ENCODE measurements at places on chromosomes 6 and 20.

DNA sequence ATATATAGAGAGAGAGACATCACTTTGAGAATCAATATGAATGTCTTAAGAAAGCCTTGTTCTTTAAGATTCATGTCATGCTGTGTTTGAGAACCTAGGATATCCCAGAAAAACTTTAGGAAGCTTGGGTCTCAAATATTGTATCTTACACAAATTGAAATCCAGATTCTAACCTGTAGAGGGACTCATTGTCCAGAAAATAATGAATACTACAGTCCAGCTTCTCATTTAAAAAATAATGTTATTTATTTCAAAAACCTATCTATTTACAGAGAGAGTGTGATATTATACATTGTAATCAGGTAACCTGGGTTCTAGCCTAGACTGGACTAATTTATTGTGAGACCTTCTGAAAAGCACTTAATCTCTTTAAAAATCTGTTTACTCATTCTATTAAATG lies 4.2 kb downstream of the RFX6 start:
- DNase-seq: no peak

DNA sequence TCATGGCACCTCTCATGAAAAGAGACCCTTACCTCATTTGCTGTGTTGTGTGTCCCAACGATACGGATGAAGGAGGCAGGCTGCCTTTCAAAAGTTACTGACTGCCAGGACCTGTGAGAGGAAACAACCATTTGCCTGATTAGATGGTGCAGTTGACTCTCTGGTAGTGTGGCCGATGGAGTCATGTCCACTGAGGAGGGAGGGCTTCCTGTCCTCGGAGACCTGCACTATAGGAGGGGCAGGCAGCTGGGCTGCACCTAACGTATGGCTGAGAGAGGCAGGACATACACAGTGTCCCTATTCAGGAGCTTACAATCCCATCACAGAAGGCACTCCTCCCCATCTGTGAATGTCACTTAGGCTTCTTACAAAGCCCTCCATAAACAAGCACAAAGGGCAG lies 373.0 kb downstream of the ZFAND3 start:
- no peak for DNase-seq

DNA sequence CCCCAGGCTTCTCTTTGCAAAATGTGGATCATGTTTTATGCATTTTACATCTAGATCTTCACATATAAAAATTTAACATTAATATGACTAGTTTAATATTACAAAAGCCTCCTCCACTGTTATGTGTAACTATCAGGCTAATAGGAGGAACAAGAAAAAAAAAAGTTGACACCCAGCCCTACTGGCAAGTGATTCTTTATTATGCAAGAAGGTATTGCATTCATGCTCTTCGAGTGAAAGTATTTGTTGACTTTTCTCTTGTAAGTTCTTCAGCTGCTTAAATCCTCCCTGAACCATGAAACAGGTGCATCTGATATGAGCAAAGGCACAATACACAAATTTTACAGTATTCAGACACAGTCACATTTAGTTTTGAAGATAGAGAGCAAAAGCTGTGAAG lies 716 bp upstream of the HLA-DQB2 start:
- no peak for DNase-seq

- no peak for DNase-seq
These were observed 242.5 kb downstream of the ADGRG6 start for GRCh38 chr6:142544199-142544838.

- DNase-seq: no peak
These were observed 25.1 kb upstream of the TRIM27 start for GRCh38 chr6:28948782-28949486.

- DNase-seq: no peak
These were observed 14.1 kb upstream of the BEND3 start for GRCh38 chr6:107129370-107129925.

GRCh38 chr20:57479196-57479595 lies 45.7 kb downstream of the CTCFL start:
- DNase-seq: no peak

- no peak for DNase-seq
These were observed 44.7 kb upstream of the TAGAP start for GRCh38 chr6:159089443-159089842.

DNA sequence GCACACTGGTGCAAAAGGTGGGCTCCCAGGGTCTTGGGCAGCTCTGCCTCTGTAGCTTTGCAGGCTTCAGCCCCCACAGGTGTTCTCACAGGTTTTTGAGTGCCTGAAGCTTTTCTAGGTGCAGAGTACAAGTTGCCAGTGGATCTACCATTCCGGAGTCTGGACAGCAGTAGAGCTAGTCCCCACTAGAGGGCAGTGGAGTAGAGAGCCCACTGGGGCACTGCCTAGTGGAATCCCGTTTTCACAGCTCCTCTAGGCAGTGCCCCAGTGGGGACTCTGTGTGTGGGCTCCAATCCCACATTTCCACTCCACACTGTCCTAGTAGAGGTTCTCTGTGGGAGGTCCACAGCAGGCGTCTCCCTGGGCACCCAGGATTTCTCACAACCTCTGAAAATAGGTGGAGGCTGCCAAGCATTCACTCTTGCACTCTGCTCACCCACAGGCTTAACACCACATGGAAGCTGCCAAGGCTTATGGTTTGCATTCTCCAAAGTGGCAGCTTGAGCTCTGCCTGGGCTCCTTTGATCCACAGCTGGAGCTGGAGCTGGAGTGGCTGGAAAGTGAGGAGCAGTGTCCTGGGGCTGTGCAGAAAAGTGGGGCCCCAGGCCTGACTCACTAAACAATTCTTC lies 86.3 kb upstream of the PROKR2 start:
- DNase-seq: no peak

- DNase-seq: no peak
These were observed 246.1 kb downstream of the RIMS1 start for GRCh38 chr6:72132427-72132826.

- no peak for DNase-seq
These were observed 865 bp downstream of the STK38 start for GRCh38 chr6:36546308-36546919.

DNA sequence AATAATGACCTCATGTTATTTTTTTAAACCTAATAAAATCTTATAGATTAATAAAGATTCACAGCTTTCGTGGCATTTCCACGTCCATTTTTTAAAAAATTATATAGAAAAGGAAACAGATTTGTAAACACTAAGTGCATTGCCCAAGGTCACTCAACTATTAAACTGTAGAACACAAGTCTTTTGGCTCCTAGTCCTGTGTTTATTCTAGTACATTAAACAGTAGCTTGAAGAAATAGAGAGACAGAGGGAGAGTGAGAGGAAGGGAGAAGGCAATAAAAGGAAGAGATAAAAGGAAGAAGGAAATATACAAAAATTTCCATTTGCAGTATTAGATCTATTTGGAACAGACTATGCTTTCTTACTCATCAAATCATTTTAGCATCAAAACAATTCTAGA lies 586.7 kb upstream of the CITED2 start:
- DNase-seq: no peak

DNA sequence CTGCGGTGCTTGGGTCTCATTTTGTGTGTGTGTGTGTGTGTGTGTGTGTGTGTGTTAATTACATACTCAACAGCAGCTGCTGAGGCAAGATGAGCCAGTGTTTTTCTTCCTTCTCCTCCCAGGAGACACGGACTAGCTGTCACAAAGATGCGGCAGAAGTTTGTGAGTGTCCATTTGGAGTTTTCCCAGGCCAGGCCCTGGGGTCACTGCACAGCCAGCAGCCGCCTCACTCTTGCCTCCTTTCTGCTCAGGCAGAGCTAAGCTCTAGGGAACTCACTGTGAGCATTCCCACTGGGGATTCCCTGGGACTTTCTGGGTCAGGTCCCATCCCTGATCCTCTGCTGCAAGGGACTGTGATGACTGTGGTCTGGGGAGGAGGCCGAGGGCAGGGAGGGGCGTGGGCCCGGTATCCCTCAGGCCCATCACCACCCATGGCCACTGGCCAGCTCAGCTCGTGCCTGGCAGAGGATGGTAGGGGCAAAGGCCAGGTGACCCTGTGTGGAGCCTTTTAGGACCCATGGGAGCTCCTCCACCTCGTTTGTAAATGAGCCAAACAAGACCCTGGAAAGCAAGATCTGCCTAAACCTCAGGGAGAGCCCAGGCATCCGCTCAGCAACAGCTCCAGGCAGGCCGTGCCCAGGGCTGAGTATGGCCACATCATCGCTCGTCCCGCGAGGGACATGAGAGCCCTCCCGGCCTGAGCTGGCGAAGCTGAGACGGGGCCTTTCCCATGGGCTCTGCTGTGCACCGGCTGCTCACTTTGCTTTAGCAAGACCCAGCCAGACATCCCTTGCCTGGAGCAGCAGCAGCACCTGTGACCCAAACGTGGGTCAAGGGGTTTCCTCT lies 102.0 kb downstream of the PSMB1 start:
- DNase-seq: no peak

GRCh38 chr20:38221119-38221589 lies 39.4 kb downstream of the KIAA1755 start:
- DNase-seq: no peak

DNA sequence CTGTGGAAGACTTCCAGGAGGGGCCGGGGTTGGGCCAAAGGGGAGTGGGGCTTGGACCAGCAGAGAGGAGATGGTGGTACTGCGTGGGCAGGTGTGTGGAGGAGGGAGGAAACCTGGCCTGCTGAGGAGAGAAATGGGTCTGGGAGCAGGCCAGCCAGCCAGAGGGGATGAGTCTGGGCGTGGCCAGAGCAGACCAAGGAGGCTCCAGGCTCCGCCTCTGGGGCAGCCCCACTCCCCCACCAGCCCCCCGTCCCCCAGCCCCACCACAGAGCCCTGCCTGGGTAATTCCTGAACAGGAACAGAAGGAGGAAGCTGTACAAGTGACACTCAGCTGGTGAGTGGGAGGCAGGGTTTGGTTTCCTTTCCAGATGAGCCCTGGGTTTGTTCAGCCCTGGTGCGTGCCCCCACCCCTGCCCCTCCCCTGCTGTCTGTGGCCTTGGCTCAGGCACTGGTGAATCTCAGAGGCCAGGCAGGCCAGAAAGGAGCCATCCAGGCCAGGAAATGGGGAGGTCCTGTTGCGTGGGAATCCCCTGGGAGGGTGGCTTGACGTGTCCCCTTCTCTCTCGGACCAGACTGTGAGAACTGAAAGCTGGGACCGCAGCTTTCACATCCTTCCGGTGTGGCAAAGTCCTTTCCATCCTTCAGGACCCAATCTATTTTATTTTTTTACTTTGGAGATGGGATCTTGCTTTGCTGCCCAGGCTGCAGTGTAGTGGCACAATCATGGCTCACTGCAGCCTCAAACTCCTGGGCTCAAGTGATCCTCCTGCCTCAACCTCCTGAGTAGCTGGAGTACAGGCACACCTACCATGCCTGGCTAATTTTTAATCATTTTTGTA lies 9.4 kb upstream of the SRC start:
- no peak for DNase-seq

- no peak for DNase-seq
These were observed 23.5 kb downstream of the KIAA0408 start for GRCh38 chr6:127435626-127436220.

DNA sequence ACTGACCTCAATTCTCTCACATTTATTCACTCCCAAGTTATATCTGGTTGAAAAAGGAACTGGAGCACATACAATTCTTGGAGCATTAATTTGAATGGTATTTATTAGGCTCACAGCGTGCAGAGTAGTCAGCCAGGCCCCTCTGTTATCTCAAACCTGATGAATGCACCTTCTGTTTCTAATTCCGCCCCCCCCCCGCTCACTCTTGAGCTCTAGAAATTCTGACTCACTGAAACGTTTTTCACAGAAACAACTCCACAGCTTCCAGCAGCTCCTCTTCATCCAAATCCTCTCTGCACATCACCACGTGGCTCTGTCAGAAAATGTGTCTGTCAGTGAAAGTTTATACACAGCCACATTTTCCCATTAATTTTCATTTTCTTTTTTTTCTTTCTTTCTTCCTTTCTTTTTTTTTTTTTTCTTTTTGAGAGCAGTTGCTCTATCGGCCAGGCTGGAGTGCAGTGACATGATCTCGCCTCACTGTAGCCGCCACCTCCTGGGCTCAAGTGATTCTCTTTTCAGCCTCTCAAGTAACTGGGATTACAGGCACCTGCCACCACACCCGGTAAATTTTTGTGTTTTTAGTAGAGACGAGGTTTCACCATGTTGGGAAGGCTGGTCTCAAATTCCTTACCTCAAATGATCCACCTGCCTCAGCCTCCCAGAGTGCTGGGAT lies 109.4 kb downstream of the TBXT start:
- DNase-seq: no peak

DNA sequence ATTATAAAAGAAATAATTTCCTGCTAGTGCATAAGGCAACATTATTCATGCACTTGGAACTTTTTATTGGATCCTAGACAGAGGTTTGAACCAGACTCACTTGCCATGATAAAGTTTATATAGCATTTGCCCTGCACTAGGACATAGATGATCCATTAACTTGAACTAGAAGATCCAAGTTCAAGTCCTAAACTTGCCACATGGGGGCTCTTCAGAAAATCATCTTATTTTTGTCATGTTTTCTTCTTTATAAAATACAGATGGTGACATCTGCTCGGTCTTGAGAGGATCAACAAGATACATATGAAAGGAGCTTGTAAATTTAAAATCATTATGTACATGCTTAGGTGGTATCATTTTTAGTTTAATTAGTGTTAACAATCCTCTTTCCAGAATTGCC lies 94.5 kb downstream of the SIM1 start:
- no peak for DNase-seq

GRCh38 chr20:57013741-57014140 lies 252.7 kb downstream of the BMP7 start:
- DNase-seq: no peak

DNA sequence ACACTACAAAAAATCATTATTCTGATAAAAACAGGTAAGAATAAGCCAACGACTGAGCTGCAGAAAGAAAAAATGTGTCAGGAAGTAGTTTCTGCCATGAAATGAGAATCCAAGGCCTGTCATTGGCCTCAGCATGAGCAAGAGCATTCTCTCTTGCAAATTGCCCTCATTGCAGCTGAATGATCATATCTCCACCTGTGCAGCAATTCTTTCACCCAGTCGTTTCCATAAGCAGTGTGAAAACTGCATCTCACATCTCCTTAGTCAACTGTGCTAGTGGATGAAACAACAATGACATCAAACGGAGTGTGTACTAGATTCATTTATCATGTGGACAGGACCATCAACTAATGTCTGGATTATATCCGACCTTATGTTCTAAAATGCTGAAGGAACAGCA lies 88.2 kb upstream of the STXBP5 start:
- no peak for DNase-seq

GRCh38 chr6:25427549-25427948 lies 148.4 kb downstream of the CARMIL1 start:
- DNase-seq: no peak

GRCh38 chr6:118327237-118327636 lies 220.9 kb upstream of the PLN start:
- no peak for DNase-seq

- DNase-seq: no peak
These were observed 333.3 kb downstream of the HACE1 start for GRCh38 chr6:104526376-104526775.

Measured in NCI-H1417 treated with DMSO at 0.1 percent for 48 hours (cell line).